H9 (cell line): ENCODE measurements at places on chromosomes 2 and 18.

GRCh38 chr2:127670957-127671290, 4.4 kb downstream of the LIMS2 start:
- H3K36me3 ChIP-seq: no peaks in the 10 kb centered on the region
- no peak overlapping the region for H3K4me3 ChIP-seq
- H3K4me1 ChIP-seq: no peaks in the 10 kb centered on the region
- peaks cover 7% of the 10 kb centered on the region for H3K27me3 ChIP-seq
- H3K27ac ChIP-seq: no peak overlapping the region

DNA sequence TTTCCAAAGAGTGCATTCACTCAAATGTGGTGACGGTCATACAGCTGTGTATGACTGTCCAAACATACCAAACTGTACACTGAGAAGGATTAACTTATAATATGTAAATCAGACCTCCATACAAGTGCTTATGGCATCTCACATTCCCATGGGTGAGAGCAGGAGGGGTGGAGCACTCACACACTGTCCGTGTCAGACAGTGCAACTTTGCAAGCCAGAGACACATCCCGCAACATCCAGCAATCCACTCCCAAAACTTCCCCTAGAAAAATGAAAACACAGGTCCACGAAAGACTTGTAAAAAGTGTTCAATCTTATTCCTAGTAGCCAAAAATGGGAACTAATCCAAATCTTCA, 36.4 kb downstream of the FAM168B start:
- no peak overlapping the region for H3K4me3 ChIP-seq
- H3K4me1 ChIP-seq: no peaks in the 10 kb centered on the region; the same call in 1 of the 2 replicates
- H3K36me3 ChIP-seq: peaks cover 81% of the 10 kb centered on the region
- H3K27ac ChIP-seq: no peak overlapping the region

- H3K4me3 ChIP-seq: no peak overlapping the region
- DNase-seq: no peak
- no peaks in the 10 kb centered on the region for H3K27me3 ChIP-seq
- H3K4me1 ChIP-seq: no peaks in the 10 kb centered on the region
- H3K36me3 ChIP-seq: peaks cover 14% of the 10 kb centered on the region
These were observed 202 bp downstream of the MCEE start for GRCh38 chr2:71129902-71130151.

- H3K4me3 ChIP-seq: no peak overlapping the region
- no peak for DNase-seq
- no peaks in the 10 kb centered on the region for H3K27me3 ChIP-seq
- H3K27ac ChIP-seq: no peak overlapping the region
- no peaks in the 10 kb centered on the region for H3K4me1 ChIP-seq
These were observed 257.3 kb downstream of the NBAS start for GRCh38 chr2:15303874-15304273.

GRCh38 chr2:232530626-232531260, 4.8 kb downstream of the CHRND start:
- no peak for DNase-seq
- no peaks in the 10 kb centered on the region for H3K27me3 ChIP-seq
- no peaks in the 10 kb centered on the region for H3K4me1 ChIP-seq
- no peak overlapping the region for H3K27ac ChIP-seq

DNA sequence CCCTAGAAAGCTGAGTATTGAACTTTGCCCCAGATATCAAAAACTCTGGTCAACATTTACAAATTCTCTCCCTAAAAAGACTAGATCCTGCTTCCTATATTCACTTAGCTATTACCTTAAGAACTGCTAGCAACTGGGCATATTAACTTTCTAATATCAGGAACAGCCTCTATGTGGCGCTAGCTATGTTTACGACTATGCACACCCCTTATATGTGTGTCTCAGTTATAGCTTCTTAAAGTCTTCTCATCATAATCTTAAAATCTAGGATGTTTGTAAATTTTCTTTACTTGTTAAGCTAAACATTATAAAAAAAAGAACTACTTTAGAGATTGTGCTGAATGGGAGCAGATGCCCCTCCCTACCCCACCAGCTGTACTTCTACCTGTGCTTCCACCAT, 1.7 kb upstream of the STAMBP start:
- no peak overlapping the region for H3K27ac ChIP-seq
- no peak for DNase-seq
- H3K4me1 ChIP-seq: no peaks in the 10 kb centered on the region; the same call in 1 of the 2 replicates
- H3K4me3 ChIP-seq: no peak overlapping the region
- H3K36me3 ChIP-seq: peaks cover 8% of the 10 kb centered on the region; the same call in 2 of the 3 replicates

DNA sequence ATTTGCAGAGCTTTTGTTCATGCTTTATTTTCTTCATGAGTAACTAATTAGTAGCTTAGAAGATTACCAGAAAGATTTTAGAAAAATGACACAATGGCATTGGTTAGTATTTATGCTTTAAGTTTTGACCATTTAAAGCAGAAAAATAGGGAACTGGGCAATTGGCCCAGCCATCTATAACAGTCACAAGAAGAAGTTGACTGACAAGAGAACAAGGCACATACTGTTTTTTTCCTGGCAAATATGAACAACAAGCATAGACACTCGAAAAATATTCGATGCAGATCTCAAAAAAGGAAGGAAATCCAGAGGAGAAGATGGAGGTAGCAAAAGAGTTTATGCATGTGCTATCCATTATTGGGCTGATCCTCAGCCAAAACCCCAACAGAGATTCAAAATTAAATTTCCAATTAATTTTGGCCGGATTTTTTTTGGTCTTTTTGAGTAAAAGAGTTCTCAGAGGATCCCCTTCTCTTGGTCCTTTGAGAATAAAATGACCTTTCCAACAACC, 200.8 kb upstream of the SLC35G4 start:
- DNase-seq: no peak
- no peak overlapping the region for H3K4me3 ChIP-seq
- H3K27ac ChIP-seq: no peak overlapping the region
- no peaks in the 10 kb centered on the region for H3K36me3 ChIP-seq

DNA sequence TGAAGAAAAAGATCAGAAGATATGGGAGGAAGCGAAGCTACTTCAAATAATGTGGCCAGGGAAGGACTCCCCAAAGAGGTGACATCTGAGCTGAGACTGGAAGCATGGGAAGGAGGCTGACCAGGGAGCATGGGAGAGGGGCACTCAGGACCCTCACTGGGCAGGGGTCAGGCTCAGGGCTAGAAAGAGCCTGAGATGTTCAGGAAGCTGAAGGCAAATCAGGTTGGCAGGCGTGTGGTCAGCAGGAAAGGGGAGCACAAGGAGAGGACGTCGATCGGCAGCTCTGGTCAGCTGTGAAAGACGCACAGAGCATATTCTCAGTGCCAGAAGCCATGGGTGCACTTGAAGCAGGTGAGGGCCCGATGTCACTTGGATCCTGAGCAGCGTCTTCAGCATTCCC, 38.2 kb upstream of the KLHL29 start:
- no peaks in the 10 kb centered on the region for H3K27me3 ChIP-seq
- H3K4me1 ChIP-seq: no peaks in the 10 kb centered on the region
- H3K27ac ChIP-seq: no peak overlapping the region
- DNase-seq: no peak

GRCh38 chr18:60182223-60182622, 190.4 kb downstream of the MC4R start:
- no peak overlapping the region for H3K4me3 ChIP-seq
- H3K4me1 ChIP-seq: no peaks in the 10 kb centered on the region
- DNase-seq: no peak
- H3K27ac ChIP-seq: no peak overlapping the region

DNA sequence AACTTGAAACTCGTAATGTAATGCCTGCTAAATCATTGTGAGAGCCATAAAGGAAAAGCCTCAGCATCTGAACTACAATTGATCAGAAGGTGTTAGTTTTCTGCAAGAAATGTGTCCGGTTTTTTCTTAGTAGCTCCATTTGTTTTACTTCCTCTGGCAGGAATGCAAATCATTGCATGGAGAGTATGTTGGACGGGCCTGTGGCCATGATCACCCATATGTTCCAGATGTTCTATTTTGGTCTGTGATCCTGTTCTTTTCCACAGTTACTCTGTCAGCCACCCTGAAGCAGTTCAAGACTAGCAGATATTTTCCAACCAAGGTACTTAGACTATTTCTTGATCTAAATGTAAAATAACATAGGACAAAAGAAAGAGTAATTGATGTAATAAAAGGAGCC, 126.6 kb downstream of the DPP4 start:
- no peak overlapping the region for H3K4me3 ChIP-seq
- no peak overlapping the region for H3K27ac ChIP-seq
- H3K36me3 ChIP-seq: no peaks in the 10 kb centered on the region
- H3K27me3 ChIP-seq: no peaks in the 10 kb centered on the region
- no peak for DNase-seq

GRCh38 chr18:45083226-45083855, 402.7 kb downstream of the SETBP1 start:
- H3K36me3 ChIP-seq: no peaks in the 10 kb centered on the region
- H3K4me3 ChIP-seq: no peak overlapping the region
- H3K27me3 ChIP-seq: no peaks in the 10 kb centered on the region
- DNase-seq: no peak
- peaks cover 4% of the 10 kb centered on the region; the same call in 1 of the 2 replicates for H3K4me1 ChIP-seq
- H3K27ac ChIP-seq: no peak overlapping the region

- peak; percentile 69 for DNase-seq
- H3K4me1 ChIP-seq: 0 out of 2 replicates have a peak, but pooled peaks cover 3% of the 10 kb centered on the region
- peaks cover 3% of the 10 kb centered on the region; the same call in 1 of the 2 replicates for H3K27me3 ChIP-seq
- peak overlapping the region; percentile 90 for H3K4me3 ChIP-seq
- H3K36me3 ChIP-seq: no peaks in the 10 kb centered on the region
These were observed 403 bp downstream of the MAP2 start for GRCh38 chr2:209424199-209424701.

GRCh38 chr2:158889135-158889853, 79.1 kb upstream of the TANC1 start:
- H3K4me1 ChIP-seq: no peaks in the 10 kb centered on the region
